ENCODE measurements at places on chromosomes 7 and 10.

DNA sequence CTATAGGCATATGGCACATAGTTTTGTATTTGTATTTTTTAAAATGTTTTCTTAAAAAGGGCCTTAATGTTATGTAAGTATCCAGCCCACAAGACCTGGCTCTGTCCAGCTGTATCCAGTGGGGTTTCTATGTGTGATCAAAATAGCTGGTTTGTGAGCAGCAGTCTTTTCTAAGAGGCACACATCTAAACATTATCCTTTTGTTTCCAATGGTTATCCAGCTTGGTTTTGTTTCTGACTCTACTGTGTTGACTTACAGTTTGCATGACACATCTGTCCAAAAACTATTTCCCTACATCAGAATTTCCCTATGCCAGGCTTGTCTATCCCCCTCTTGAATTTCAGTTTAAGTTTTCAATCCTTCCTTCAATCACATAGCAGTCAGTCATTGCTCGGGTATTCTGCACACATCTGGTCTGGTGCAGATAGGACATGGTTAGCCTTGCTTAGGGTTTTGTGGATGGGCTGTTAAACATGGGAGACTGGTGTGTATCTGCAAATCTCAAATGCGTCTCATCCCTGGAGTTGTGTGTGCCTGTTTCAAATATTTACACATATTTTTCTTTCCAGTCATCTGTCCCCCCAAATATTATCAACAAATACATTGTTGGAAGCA lies 104.2 kb downstream of the SAMD9 start:
- DNase-seq = no peak

GRCh38 chr7:1596181-1597043 lies 26.6 kb upstream of the PSMG3 start:
- no peak for DNase-seq

GRCh38 chr10:132224343-132225072 lies 37.8 kb downstream of the DPYSL4 start:
- DNase-seq = no peak

DNA sequence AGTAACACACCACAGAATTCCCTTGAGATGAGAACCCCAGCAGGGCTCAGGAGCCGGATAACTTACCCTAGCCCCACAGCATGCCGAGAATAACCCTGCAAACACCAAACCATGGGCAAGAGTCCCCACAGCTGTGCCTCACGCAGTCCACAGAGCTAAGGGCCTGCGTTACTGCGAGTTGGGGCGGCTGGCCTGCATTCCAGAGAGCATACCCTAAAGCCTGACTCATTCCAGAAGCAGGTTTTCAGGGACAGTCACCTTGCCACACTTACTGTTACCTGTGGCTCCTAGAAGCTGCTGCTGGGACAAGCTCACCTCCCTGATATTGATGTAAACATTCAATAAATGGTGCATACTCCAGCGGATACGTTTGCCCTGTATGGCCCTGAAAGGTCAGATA lies 18.6 kb downstream of the FGFR2 start:
- DNase-seq = no peak

GRCh38 chr7:74379938-74380337 lies 73.8 kb upstream of the GTF2IRD1 start:
- no peak for DNase-seq

- no peak for DNase-seq
Observed at GRCh38 chr10:3053155-3053554, 14.2 kb upstream of the PFKP start.

GRCh38 chr10:1315178-1315577 lies 259.0 kb downstream of the WDR37 start:
- DNase-seq = no peak

- DNase-seq = no peak
Observed at GRCh38 chr10:70412356-70412755, 8.4 kb downstream of the EIF4EBP2 start.

- DNase-seq = no peak
Observed at GRCh38 chr10:25682203-25682851, 251.7 kb upstream of the MYO3A start.

GRCh38 chr7:119397156-119397555 lies 875.8 kb upstream of the KCND2 start:
- DNase-seq = no peak
